ENCODE measurements at places on chromosomes 1 and 21.

DNA sequence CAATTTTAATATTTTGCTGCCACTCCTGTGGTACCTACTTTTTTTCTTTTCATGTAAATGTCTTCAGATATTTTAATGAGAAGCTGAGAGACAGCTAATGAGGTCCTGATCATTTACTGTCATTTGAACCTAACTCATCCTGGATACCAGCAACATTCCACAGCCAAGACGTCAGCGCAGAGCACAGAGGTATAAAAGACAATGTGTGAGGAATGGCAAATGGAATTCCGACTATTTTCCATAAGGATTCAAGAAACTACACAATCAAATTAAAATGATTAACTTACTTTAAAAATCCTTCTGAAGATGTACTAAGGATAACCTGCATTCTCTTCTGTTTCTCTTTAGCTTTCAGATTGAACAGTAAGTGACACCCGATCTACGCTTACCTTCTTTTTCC lies 38.8 kb downstream of the HEATR1 start:
- DNase-seq, result no peak

- peak; percentile 86 for DNase-seq
Observed at GRCh38 chr1:93576346-93576745, 105.3 kb downstream of the BCAR3 start.

- DNase-seq, result no peak
Observed at GRCh38 chr1:195744256-195744655, 864.0 kb downstream of the KCNT2 start.

GRCh38 chr1:216119600-216119999 lies 303.6 kb downstream of the USH2A start:
- no peak for DNase-seq

DNA sequence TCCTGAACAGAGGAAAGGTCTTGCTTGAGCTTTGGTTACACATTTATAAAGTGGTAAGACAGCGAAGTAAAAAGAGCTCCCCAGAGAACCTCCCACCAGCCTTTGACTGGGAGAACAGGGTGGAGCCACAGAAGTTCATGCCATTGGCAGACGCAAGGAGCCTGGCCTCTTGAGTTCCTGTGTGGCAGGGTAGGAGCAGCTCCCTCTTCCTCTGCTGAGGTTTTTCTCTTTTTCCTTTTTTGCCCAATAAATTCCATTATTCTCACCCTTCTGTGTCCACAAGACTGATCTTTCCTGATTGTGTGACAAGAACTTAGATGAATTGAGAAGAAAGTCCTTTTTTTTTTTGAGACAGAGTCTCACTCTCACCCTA lies 4.3 kb downstream of the THEM4 start:
- DNase-seq, result no peak

GRCh38 chr1:41122851-41123518 lies 101.5 kb upstream of the SLFNL1 start:
- no peak for DNase-seq

DNA sequence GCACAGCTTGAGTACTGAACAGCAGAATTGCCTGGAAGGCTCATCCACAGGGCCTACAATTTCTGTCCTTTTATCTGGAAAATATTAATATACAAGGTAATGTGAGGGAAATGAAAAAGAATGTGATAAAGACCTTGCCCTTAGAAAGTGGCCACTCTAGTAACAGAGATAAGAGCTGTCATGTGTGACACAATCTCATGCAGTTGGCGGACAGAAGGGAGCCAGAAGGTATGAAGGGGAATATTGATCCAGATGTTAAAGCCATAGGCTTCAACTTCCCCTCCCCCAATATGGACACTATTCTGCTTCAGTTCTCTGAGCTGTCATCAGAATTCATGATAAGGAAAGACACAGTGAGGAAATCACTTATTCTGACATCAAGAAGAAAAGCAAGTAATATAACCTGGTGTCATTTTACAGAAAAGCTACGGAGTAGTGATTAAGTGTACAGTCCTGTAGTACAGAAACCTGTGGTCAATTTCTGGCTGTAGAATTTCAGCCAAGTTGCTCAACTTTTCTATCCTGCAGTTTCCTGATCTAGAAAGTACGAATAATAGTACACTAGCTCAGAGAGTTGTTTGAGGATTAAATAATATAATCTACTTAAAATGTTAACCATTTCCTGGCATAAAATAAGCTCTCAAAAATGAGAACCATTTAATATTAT lies 572.1 kb downstream of the DPYD start:
- DNase-seq, result no peak

GRCh38 chr1:202143768-202144401 lies 652 bp downstream of the ARL8A start:
- no peak for DNase-seq

DNA sequence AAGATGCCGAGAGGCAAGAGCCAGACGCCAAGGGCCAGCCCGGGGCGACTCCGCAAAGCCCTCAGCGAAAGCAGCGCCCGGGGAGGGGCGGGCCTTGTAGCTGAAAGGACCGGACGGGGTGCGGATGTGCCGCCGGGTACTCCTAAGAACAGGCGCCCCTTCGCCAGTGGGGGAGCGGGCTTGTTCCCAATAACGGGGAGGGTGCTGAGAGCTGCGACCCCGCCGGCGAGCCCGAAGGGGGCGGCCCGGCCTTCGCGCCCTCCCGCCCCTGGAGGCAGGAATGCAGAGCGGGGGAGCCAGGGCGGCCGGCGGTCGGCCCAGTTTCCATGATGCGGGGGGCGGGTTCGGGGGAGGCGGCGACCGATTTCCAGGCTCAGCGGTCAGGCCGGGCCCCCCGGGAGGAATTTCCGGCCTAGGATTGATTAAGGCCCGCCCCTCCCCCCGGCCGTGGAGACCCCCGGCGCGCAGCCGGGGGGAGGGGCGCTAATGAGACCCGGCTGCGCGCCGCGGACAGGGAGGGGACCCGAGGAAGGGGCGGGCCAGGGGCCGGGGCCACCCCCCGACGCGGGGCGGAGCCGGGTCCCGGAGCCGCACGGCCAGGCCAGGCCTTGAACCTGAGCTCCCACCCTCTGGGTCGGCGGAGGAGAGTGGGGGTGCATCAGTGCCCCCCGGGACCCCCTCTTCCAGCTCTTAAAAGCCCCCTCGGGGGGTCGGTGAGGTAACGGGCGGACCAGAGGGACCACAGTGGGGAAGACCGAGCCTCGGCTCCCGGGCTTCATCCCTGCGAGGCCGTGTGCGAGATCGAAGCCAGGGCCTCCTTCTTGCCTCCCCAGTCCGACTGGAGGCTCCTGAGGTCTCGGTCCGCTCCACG lies 898 bp upstream of the TMEM200B start:
- DNase-seq, result no peak

GRCh38 chr1:21816602-21817302 lies 4.7 kb downstream of the LDLRAD2 start:
- no peak for DNase-seq

GRCh38 chr1:54927472-54928240 lies 40.7 kb upstream of the DHCR24 start:
- DNase-seq, result no peak

GRCh38 chr1:187854457-187854856 lies 1025.7 kb downstream of the PLA2G4A start:
- DNase-seq, result no peak

DNA sequence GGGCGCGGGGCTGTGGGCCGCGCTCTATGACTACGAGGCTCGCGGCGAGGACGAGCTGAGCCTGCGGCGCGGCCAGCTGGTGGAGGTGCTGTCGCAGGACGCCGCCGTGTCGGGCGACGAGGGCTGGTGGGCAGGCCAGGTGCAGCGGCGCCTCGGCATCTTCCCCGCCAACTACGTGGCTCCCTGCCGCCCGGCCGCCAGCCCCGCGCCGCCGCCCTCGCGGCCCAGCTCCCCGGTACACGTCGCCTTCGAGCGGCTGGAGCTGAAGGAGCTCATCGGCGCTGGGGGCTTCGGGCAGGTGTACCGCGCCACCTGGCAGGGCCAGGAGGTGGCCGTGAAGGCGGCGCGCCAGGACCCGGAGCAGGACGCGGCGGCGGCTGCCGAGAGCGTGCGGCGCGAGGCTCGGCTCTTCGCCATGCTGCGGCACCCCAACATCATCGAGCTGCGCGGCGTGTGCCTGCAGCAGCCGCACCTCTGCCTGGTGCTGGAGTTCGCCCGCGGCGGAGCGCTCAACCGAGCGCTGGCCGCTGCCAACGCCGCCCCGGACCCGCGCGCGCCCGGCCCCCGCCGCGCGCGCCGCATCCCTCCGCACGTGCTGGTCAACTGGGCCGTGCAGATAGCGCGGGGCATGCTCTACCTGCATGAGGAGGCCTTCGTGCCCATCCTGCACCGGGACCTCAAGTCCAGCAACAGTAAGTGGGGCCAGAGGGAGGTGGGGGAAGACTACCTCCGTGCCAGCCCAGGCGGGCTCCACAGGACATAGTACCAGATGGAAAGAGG lies 808 bp downstream of the MAP3K21 start:
- no peak for DNase-seq

GRCh38 chr1:156623946-156624813 lies 5.0 kb downstream of the HAPLN2 start:
- no peak for DNase-seq

DNA sequence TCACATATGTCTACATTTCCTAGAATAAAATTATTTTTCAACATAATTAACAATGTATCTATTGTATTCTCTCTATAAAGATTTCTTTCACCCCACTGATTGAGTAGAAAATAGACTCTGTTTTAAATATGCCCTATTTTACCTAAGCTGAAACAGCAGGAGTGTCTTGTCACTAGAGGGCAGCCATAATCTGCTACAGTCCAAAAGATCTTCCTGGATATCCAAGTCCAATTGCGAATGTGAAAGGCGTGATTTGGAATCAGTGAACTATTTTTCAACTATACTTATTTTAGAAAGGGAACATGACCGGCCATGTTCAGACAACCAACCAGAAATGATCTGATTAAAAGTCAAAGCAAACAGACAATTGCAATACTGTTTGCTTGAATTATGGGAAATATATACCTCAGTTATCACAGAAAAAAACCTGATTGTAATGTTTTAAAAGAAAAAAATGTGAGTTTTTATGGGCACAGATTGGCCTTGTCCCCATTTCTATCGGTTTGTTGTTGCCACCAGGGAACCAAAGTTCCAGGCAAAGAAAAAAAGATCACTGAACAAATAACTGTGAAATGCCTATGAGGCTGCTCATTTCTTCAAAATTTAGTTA lies 1211.0 kb upstream of the ADGRL4 start:
- peak; percentile 9 for DNase-seq

DNA sequence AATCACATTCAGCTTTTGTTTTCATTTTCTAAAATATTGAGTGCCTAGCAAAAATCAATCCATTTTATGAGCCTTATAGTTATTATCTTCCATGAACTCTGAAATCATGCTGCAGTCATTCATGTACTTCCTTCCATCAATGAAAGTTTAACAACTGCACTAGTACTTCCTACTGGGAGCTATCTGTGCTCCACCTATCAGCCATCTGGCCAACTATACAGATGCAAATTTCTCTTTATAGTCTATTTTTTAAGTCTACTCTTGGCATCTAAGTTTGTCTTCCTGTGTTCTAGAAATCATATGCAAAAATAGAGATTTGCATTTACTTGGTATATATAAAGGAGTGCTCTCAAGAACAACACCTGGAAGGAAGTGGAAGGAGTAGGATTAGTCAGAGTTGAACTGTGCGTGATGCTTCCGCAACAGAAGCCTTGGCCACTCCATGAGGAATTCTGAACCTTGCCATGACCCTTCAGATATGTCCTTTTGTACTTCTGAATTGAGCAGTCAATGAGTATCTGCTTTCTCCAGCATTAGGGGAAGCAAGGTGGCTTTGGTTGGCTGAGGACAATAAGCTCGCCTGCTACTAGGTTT lies 403.2 kb upstream of the ADAMTS5 start:
- DNase-seq, result no peak

DNA sequence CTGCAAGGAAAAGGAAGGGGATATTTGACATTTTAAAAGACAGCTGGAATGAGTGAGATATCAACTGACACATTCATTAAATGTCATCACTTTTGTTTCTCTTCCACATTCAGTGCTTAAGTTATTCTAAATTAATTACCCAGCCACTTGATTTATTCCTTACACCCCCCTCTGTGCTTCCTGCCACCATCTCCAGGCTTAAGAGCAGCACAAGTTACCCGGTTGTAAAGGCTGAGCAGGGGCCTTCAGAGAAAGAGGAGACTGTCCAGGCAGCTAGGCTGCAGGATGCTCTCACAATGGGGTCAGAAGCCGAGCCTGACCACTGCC lies 71.4 kb downstream of the SYT6 start:
- DNase-seq, result no peak

- no peak for DNase-seq
Observed at GRCh38 chr1:212423879-212424278, 8.8 kb upstream of the NENF start.

- peak; percentile 26 for DNase-seq
Observed at GRCh38 chr1:240539769-240540414, 72.1 kb downstream of the GREM2 start.

GRCh38 chr21:45187646-45188045 lies 100.0 kb downstream of the POFUT2 start:
- DNase-seq, result no peak

DNA sequence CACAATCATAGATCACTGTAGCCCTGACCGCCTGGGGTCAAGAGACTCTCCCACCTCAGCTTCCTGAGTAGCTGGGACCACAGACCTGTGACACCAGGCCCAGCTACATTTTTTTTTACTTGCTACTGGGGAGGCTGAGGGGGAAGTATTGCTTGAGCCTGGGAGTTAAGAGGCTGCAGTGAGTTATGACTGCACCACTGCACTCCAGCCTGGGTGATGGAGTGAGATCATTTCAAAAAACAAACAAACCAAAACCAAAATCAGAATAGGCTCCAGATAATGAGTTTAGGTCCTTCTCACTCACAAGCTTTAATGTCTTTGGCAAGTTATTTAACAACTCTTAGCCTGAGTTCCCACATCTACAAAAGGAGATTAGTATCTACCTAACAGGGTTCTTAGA lies 22.8 kb downstream of the WDR26 start:
- DNase-seq, result no peak

DNA sequence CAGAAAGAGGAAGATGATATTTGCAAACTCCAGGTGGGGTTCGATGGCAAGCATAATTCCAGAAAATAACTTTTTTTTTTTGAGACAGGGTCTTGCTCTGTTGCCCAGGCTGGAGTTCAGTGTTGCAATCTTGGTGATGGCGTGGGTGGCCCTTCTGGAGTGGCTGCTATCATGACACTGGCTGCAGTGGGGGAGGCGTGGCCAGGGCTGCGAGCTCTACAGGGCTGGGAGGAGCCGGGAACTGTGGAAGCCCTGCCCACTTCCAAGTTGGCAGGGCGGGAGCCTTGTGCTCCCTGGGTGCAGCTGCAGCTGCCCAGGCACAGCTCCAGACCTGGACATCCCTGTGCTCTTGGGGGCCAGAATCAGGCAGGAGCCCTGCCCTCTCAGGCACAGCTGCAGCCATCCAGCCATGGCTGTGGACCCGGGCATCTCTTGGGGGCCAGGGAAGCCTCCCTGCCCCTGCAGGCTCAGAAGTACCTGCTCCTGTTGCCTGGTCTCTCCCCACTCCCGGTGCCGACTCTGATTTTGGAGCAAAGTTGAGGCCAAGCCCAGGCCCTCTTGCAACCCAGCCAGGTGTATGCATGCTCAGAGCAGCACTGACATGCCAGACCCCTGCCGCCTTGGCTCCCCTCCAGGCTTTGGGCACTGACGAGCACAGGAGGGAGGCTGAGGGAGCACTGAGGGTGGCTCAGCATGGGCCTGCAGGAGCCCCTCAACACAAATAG lies 7.2 kb upstream of the BCL10 start:
- DNase-seq, result no peak

Data from NCI-H1417 treated with DMSO at 0.1 percent for 48 hours (cell line).